GM20000 (cell line): ENCODE measurements at places on chromosomes 12 and 14.
A peak's percentile ranks its signal among the peaks of the same experiment; 100 is the strongest.

DNA sequence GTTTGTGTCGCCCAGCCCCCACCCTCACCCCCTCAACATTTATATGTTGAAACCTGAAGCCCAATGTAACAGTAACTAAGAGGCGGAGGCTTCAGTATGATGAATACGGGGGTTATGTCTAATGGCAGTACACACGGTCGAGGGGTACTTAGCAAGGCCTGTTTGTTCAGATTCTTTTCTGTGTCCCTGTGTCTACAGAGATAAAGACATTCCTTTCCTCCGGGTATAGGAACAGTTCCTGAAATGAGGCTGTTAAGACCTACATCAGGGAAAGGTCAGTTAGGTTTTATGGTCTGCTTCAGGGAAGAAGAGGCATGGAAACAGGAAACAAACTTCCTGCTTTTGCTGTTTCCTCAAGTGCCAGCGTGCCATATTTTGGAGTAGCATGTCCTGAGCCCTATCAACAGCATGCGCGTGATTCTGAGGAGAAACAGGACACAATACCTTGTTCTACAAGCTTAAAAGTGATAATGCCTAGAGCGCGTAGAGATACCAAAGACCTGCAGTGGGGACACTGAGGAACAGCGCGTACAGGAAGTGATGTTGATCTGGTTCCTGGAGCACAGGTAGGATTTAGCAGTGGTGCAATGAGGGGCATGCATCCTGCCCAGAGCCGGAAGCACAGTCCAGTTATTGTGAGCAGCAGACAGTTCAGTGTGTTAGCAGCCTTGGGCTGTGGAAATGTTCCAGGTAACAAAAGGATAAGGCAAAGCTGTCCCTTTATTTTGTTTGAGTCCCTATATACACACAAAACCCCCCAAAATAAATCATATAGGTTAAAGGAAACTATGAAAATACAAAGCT, 47.2 kb downstream of the FGD4 start:
- DNase-seq, result no peak

DNA sequence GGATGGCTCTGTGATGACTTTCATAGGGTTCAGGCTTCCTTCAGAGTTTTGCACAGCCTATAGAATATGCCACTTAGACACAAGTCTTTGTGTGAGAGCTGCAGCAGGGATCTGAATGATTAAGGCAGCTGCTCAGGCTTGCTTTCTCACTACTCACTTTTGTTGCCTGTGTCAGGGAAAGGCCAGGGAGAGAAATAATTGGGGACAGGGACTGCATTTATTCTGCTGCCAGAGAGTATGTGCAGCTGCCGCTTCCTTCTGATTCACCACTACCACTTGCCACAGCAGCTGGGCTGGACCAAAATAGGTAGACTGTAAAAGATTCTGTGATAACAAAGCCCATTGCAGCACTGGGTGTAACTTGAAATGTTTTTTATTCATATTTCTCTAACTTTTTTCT, 49.7 kb downstream of the TRMT5 start:
- no peak for DNase-seq

DNA sequence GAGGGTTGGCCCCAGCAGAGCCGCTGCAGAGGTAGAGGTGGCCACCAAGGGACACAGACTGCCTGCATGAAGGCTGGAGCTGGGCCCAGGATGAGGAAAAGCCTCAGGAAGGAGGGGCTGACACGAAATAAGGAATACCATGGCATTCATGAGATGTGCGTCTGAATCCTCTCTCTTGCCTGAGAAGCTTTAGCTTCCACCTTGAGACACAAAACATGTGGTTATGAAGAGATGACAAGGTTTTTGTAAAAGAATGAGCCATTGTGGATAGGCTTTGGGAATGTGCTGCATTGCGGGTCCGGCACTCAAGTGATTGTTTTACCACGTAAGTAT, 82.7 kb downstream of the DAD1 start:
- no peak for DNase-seq

DNA sequence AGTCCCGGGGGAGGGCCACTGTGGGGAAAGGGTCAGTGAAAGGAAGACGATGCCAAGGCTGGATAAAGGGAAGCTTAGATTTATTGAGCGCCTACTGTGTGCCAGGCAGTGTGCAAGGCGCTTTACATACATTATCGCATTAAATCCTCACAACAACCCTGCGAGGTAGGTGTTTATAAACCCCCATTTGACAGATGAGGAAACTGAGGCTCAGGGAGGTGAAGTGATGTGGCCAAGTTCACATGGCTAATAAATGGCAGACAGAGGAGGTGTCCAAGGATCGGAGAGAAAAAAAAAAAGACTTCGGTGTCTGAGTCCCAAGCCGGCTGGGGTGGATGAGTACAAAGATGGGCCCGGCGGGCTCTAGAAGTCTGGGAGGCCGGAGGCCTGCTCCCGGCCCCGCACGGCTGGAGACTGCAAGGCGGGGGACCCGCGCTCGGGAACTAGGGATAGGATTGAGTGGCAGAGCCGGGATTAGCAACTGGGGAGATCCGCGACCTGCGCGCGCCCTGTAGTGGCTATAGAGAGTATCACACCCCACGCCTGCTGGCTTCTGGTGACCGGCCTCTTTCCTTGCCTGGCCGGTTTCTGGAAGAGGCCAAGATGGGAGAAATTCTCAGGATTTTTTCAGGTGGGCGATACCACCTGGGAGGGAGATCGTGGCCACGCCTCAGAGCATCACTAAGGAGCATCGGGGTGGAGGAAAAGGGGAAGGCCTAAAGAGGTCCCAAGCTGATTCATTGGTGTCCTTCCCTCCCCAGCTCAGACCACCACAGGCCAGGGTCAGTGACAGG, 3.9 kb downstream of the DDN start:
- DNase-seq, result peak; percentile 89

- no peak for DNase-seq
Measured at GRCh38 chr12:89238593-89238992, 113.7 kb downstream of the DUSP6 start.

- DNase-seq, result no peak
Measured at GRCh38 chr14:22338917-22339715, 249.9 kb downstream of the DAD1 start.

- DNase-seq, result no peak
Measured at GRCh38 chr12:6347367-6348338, 5.8 kb upstream of the TNFRSF1A start.

DNA sequence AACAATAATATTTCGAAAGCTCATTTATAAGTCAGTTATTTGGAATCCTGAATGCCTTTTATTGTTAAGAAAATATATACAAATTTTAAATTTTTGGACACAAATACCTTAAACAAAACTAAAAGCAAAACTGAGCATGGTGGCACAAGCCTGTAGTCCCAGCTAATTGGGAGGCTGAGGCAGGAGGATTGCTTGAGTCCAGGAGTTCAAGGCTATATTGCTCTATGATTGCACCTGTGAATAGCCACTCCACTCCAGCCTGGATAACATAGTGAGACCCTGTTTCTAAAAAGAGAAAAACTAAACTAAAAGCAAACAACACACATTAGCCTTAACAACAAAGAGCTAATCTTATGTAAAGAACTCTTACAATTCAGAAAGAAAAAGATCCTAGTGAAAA, 78.8 kb downstream of the SMOC1 start:
- DNase-seq, result no peak

DNA sequence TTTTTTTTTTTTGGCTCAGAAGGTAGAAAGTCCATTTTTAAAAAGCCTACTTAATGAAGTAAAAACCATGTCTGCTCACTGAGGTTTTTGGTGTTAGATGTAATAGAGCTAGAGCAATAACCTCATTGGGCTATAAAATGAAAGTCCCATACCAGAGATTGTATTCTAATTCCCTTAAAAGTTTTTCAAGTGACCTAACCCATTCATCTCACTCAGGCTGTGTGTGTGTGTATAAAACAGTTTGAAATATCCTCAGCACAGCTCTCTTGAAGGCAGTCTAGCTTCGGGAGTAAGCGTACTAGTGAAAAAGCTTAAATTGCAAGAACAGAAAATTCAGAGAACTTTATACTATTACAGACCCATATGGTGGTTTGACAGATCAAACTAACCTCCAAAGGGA, 313.8 kb downstream of the CEP128 start:
- DNase-seq, result no peak

GRCh38 chr12:4939418-4940023, 29.8 kb downstream of the KCNA1 start:
- DNase-seq, result no peak

DNA sequence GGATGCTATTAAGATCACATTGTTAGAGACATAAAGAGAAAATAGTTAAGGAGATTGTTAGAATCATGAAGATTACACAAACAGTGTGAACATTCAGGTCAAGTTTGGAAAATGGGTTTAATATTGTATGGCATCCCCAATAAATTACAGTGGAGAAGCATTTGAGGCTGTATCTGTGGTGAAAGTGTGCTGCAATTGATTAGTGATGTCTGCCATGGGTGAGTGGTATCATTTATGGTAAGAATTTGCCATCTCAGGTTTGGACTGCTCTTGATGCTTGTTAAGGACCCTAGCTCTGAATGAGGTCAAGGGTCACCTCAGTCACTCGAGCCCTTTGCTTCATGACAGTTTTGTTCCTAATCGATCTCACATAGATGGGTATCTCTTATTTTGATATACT, 265.7 kb upstream of the SRRM4 start:
- DNase-seq, result no peak

DNA sequence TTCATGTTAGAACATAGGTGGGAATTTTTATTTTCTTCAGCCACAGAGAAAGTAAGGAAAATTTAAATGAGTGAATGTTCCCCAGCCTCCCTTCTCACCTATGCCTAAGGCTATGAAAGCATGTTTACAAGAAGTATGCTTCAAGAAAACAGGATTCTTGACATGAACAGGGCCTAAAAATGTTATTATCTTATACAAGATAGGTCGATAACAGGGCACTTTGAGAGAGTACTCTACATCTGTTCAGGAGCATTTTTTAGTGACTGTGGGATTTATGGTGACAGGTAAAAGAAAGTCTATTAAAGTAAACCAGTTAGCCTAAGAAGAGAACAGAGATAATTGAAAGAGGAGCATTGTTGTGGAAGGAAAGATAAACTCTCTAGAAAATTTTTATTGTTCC, 222.9 kb upstream of the DAAM1 start:
- no peak for DNase-seq

DNA sequence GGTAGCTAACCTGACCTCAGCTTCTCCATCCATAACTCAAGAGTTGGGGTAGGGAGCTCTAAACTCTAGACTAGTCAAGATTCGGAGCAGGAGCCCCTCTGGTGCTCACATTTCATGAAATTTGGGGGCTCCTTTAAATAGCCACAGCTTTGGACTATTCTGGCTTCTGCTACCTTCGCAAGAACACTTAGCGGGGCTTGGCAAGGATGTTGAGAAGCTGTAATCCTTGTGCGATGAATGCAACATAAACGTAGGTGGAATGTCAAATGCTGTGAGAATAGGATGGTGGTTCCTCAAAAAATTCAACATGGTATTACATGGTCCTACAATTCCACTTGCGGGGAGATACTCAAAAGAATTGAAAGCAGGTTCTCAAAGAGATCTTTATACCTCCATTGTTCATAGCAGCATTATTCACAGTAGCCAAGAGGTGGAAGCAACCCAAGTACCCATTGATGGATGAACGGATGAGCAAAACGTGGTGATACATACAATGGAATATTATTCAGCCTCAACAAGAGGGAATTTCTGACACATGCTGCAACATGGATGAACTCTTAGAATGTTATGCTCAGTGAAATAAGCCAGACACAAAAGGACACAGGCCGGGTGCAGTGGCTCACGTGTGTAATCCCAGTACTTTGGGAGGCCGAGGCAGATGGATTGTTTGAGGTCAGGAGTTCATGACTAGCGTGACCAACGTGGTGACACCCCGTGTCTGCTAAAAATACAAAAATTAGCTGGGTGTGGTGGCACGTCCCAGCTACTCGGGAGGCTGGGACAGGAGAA, 73.8 kb downstream of the ACTN1 start:
- no peak for DNase-seq

GRCh38 chr14:88791629-88792472, 902 bp downstream of the EML5 start:
- peak; percentile 23 for DNase-seq

DNA sequence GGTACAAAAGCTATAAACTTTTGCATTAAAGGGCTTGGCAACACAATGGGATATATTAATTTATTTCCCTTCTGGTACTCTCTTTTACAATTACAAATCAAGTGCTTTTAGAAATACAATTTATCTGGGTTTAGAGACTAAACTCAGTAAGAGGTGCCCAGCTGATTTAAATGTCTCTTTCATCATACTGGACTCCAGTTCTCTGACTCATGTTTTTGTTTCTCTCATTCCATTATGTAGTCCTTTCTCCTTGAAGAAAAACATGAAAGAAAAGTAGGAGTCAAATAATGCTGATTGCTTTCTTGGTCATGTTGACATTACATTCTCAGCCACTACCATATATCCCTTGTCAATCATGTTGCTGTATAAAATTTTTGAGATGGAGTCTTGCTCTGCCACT, 36.3 kb upstream of the CFL2 start:
- no peak for DNase-seq

DNA sequence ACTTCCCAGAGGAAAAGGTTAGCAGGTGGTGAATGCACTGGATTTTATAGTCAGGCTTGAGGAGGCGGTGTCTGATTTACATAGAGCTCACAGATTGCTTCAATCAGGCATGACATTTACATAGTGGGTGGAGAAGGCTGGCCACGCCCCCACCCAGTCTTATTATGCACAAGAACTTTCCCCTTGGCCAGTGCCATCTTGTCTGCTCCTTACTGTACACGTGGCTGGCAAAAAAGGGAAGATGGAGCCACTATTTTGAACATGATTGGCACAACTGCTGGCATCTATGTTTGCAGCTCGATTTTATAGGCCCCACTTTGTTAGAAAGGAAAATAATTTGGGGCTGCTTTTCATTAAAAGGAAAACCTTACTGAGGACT, 10.9 kb upstream of the LGMN start:
- no peak for DNase-seq

DNA sequence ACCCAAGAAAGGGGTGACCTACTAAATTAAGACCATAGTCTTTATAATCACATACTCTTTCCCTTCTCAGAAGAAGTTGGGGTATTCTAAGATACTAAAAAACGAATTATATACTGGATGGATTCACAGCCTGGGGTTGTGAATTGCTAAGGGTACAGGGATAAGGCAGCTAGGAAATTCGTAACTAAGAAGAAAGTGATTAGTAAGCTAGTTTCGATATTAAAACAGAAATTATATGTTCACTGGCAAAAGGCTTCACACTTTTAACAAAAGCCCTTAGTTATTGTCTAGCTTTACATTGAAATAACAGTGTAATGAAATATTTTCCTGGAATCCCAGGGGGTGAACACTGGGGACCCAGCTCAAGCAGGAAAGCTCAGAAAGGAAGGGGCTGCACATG, 35.5 kb upstream of the DYRK2 start:
- no peak for DNase-seq

GRCh38 chr12:43812926-43813325, 6.8 kb upstream of the TWF1 start:
- no peak for DNase-seq

- DNase-seq, result no peak
Measured at GRCh38 chr12:46414591-46415268, 42.2 kb upstream of the SLC38A2 start.
